H1 (cell line): ENCODE measurements at places on chromosomes 1 and 21. TPM values are rescaled to one million over a fixed set of nuclear protein-coding genes. Genes with fewer than 3 reads are reported as not detected.
A peak's percentile ranks its signal among the peaks of the same experiment; 100 is the strongest.

PRKAA2 gene
- 5.9 and 6.4 TPM in 2 replicates for total RNA-seq

BEST4 gene
- total RNA-seq = 0.80 and 1.4 TPM in 2 replicates

ACTL8 gene
- 0.47 and 1.1 TPM in 2 replicates for total RNA-seq

DNA sequence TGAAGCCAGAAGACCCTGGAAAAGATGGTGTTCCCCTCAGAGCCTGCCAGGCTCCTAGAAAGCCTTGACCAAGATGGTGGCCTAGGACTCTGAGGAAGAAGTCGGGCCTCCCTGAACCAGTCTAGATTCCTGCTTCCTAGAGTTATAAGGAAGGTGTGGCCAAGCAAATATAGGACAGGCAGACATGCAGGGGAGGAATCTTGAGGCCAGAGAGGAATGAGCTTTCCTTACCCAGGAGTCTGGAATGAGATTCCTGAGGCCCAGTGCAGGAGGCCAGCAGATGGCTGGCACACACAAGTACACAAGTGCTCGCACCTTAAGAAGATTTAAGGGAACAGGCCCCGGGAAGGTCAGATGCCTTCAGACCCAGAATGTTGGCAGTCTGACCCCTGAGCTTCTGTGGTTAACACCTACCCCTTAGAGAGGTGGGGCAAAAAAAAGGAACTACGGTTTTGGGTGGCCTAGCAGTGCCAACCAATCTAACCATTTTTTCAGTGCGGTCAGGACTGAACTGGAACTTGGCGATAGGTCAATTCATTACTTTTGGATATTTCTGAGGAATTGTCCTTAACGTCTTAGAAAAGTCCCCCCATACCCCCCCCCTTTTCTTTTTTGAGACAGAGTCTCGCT lies 73.3 kb downstream of the MDM4 start:
- no peak for DNase-seq

- no peak for DNase-seq
Measured at GRCh38 chr1:110872745-110873720, at the start of gene CD53. CD53 (plus strand) TSS chr1:110873148; CDS start chr1:110891409, 18,261 bp downstream.

DNA sequence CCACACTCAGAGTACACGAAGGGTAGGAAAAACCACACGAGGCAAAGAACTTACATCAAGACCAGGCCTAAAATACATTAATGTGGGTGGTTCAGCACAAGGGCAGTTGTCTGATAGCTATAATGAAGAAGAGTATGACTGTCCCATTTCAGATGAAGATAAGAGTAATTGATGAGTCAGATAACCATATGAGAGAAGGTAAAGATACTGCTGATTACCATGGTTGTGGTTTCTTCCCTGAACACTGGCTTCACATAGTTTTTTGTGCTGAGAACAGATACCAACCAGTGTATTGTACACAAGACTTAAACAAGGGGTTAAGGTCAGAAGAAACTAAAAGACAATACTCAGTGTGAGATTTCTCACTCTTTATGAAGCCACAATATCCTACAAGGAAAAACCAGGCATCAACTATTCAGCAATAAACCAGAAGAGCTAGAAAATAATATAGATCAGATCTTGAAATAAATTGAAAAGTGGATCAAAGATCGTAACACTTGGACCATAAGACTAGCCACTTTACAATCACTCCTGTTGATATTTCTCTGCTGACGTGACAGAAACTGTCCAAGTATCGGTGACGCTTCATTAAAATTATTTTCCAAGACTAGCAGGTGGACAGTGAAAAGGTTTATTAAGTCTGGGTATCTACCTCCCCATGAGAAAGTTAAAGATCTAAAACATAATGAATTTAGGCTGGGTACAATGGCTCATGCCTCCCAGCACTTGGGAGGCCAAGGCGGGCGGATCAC lies 28.6 kb downstream of the PUM1 start:
- no peak for DNase-seq

DNA sequence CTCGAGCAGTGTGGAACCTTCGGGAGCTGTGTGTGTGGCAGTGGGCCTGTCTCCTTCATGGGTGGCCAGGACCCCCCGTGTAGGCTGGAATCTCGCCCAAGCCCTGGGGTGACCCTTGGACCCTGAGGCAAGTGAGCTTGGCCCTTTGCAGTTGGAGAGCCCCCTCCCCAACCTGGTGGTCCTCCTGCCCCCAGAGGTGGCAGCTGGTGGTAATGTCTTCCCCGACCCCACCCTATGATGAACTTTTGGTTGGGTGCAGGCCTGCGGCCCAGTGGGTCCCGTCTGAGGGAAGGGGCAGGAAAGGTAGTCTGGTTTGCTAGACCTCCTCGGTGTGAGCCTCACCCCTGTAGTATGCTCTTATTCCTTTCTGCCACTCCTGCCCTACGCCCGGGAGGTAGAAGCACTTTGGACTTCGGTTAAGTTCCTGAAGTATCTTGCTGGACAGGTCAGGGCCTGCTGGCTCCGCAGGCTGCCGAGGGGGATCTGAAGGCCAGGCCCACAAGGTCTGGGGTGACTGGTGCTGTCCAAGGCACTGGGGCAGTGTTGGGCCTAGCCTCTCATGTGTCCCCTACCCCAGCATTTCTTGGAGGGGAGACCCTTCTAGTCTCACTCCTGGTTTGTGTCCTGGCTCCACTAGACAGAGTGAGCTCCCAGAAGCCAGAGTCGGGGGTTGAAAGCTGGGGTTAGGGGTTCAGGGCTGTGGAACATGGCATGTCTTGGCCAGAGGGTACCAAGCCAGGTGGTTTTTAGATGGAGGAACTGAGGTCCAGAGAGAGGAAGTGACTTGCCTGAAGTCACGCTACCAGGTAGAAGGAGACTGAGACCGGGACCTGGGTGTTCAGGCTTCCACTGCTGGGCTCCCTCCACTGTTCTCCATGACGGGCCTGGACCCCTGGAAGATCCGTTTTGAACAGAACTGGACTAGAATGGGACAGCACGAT lies 1.8 kb downstream of the ZNF362 start:
- DNase-seq = no peak

DNA sequence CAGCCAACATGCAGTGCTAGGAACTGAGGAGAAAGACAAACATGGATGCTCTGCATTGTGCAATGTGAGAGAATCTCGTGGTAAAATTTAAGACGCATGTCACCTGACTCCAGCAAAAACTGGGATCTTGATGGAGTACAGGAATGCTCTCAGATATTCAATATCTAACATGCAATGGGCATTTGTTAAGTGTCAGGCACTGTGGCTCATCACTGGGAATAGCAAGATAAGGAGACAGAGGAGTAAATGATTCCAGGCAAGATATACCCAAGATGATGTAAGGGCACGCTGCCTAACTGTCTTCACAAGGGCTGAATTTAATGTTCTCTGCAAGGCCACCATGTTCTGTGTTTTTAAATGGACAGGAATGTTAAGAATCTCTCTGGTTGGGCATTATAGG lies 67.8 kb downstream of the LPAR3 start:
- DNase-seq = no peak

GRCh38 chr1:75097654-75098053 lies 36.5 kb upstream of the LHX8 start:
- DNase-seq = no peak

GRCh38 chr1:118151312-118151937 lies 33.6 kb downstream of the SPAG17 start:
- DNase-seq = peak; percentile 15

- no peak for DNase-seq
Measured at GRCh38 chr1:231720652-231721325, 94.2 kb downstream of the DISC1 start.

- no peak for DNase-seq
Measured at GRCh38 chr1:28807046-28807445, 4.9 kb upstream of the OPRD1 start.

- DNase-seq = no peak
Measured at GRCh38 chr1:192538407-192539296, 36.9 kb upstream of the RGS1 start.

DNA sequence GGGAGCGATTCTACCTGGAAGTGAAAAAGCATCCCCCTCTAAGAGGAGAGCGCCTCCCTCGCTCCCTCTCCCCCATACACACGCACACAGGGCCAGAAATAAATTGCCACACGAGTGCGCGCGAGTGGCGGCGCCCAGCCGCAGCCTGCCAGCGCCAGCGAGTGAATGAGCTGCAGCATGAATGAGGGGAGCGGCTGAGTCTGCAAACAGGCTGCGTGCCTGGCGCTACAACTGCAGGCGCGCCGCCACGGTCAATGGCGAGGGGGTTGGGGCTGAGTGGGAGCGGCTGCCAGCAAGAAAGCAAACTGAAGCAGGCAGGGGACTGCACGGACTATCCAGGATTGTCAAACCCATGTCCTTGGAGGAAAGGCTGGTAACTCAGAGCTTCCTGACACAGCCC lies 2.2 kb downstream of the CAMK1G start:
- DNase-seq = no peak

DNA sequence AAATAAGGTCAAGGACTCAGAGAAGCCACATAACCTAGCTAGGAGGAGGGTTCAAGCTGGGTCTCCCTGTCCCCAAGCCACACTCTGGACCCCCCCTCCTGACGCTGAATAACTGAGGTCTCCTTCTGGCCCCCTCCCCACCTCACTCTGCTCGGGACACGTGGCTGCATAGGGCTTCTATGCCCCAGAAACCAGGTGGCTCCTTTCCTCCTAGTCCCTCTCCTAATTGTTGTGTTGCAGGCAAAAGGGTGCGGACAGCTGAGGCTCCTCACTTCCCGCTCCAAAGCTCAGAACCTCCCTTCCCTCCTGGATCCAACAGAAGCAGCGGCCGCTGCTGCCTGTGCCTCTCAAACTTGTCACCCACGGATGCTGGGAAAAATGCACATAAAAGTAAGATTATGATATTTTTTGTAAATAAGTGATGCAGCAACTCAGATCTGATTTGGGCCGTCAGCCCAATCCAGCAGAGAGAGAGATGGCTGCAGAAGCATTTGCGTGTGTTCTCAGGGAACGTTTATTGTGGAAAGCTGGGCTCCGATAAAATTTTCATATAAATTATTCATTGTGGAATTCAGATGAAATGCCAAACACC lies 40.8 kb upstream of the C1orf174 start:
- DNase-seq = no peak
